ENCODE measurements at places on chromosomes 11 and 22. TPM values are rescaled to one million over a fixed set of nuclear protein-coding genes. Genes with fewer than 3 reads are reported as not detected.

CCDC73 gene
- total RNA-seq: not detected

- no peak for DNase-seq
These were observed 113.6 kb downstream of the SIK3 start for GRCh38 chr11:116984589-116984988.

- DNase-seq: no peak
These were observed 8.4 kb downstream of the SLC29A2 start for GRCh38 chr11:66363187-66363601.

DNA sequence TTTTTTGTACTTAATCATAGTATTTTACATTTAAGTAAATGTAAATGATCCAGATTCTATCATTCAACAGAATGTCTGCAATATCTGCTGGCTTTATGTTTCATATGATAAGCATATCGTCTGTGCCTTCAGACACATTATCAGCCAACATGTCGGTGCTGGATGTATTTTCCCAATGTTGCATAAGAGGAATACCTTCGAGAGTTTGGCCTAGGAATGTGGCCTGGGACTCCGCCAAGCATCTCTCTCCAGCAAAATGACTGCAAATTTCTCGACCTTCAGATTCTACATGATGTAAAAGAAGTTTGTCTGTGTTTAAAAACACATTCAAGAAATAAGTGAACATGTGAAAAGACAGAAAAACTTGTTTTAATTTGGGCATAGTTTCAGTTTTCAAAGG, 6.9 kb downstream of the BDNF start:
- no peak for DNase-seq

- no peak for DNase-seq
These were observed 189.2 kb downstream of the CSNK2A3 start for GRCh38 chr11:11163669-11164333.

- DNase-seq: no peak
These were observed 524.5 kb downstream of the NTM start for GRCh38 chr11:131894615-131895544.

LRRC55 gene
- 1.1 TPM for total RNA-seq

MSANTD4 gene
- total RNA-seq: 21.9 TPM

DNA sequence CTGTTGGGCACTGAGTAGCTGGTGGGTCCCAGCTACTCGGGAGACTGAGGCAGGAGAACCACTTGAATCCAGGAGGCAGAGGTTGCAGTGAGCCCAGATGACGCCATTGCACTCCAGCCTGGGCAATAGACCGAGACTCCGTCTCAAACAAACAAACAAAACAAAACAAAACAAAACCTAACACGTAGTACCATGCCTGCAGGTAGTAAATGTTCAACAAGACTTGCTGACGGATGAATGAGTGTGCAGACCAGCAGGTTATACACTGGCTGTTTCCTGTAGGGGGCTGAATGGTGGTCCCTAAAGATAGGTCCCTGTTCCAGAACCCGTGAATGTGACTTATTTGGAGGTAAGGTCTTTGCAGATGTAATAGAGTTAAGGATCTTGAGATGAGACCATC, 12.8 kb upstream of the MRGPRD start:
- peak; percentile 27 for DNase-seq

OR5B21 gene
- total RNA-seq: not detected

- no peak for DNase-seq
These were observed 220.7 kb downstream of the TENM4 start for GRCh38 chr11:79220171-79220570.

GRCh38 chr22:38674888-38675287, 6.9 kb upstream of the TOMM22 start:
- no peak for DNase-seq

DNA sequence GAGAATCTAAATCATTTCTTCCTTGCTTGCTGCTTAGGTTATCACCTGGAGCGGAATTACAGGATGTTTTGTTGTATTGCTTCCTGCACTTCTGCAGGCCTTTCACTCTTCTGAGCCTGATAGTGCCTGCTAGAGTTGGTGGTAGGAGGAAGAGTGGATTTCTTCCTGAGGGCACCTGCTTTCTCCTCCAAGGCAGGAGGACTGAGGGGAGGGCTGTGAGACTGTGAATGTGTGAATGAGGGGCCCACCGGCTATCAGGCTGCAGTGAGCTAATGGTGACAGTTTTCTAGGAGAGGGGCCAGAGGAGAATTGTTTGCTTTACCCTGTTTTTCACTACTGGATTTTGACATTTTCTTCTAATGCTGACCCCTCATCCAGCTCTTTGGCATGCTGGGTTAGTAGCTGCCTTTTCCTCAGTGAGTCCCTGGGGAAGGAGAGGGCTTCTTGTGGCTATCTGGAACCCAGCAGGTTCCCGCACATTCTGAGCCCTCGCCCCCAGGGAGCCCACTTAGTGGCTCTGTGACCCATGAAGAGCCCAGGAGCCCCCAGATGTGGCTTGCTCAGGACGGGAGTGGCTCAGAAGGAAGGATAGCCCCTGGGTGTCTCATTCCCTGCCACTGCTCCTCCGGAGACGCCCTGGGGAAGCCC, 39.1 kb downstream of the DIXDC1 start:
- no peak for DNase-seq

- DNase-seq: no peak
These were observed 15.6 kb upstream of the INCENP start for GRCh38 chr11:62108017-62108750.

MS4A1 gene
- not detected for total RNA-seq

MAJIN gene
- total RNA-seq: not detected

GRCh38 chr11:47270331-47271271, 668 bp downstream of the MADD start:
- peak; percentile 50 for DNase-seq

DNA sequence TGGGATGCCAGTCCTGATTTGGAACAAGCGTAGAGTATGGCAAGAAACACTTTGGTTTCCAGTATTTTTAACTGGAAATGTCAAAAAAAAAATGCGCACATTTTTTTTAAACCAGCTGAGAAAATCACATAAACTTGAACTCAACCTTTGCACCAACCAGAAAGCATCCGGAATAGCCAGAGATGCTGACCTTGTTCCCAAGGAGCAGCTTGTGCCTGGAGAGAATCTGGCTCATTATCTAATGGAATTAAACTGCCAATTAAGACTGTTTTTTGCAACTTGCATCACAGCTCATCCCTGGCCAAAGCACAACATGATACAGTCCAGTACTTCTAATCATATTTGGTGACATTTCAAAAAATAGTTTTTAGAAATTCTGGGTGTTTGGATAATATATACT, 8.4 kb upstream of the ETS1 start:
- DNase-seq: no peak

- DNase-seq: no peak
These were observed 33.4 kb downstream of the SERPIND1 start for GRCh38 chr22:20807315-20807752.

CHEK2 gene
- total RNA-seq: 74.9 TPM

CARD16 gene
- total RNA-seq: not detected

OR51M1 gene
- not detected for total RNA-seq

DNA sequence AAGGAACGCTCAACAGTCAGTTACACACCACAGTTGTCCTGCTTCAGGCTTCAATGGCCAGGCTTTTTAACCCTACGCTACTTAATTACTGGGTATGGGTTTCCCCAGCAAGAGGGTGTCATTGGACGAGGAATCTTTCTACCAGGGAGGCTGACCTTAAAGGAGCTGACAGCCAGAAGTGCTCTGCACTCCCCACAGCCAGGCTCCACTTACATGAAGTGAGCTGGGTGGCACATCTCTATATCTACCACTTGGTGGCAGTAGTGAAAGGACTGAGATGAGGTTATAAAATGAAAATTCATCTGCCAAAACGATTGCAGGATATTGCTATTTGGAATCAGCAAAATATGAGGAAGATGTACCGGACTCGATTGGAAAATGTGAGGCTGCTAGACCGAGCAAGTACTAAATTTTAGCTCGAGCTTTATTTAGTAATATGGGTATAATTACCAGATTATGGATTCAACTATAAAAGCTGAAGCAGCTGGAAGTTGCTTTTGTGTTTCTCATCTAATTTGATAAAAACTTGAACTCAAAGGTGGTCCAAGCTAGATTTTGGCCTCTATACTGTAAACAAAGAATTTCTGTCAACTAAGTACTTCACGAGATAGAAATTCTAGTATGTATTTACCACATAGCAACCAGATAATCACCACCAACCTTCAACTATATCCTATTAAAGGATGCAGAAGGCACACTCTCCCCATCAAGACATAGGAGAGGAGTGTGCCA, 53.9 kb upstream of the CEP126 start:
- no peak for DNase-seq

GRCh38 chr22:34096770-34097169, 176.5 kb upstream of the LARGE1 start:
- no peak for DNase-seq

ZNRF3 gene
- total RNA-seq: 20.6 TPM

- no peak for DNase-seq
These were observed 5.9 kb downstream of the DBX1 start for GRCh38 chr11:20154381-20154780.

DNA sequence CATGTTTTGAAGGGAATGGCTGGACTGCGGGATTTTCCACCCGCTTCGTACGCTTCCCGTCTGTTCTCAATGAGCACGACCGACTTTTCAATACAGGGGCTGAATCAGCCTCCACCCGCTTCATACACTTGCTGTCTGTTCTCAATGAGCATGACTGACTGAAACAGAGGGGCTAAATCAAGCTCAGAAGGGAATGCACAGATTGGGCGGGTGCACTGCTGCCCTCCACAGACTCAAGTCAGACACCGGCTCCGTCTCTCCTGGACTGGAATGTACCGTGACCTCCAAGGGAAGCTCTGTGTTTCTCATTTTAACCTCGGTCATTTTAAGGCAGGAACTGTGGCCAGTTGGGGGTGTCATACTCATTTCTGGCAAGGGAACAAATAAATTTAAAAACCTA, 48.5 kb downstream of the BRD1 start:
- DNase-seq: no peak

MYOD1 gene
- not detected for total RNA-seq

DNA sequence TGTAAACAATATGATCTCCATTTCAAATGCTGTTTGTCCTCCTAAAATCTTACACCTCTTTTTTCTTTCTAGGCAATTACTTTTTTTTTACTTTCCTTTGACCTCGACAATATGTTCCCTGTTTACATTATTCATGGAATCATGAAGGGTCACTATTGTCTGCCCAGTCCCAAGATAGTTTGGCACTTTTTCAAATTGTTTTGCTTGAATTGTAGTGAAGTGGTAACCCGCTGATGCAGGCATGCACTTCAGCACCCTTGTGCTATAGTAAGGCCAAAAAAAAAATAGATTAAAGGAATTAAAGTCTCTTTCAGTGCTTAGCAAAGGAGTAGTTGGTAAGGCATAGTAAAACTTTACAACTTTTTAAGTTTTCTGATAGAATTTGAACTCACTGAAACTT, 90.9 kb downstream of the PAX6 start:
- no peak for DNase-seq

DNA sequence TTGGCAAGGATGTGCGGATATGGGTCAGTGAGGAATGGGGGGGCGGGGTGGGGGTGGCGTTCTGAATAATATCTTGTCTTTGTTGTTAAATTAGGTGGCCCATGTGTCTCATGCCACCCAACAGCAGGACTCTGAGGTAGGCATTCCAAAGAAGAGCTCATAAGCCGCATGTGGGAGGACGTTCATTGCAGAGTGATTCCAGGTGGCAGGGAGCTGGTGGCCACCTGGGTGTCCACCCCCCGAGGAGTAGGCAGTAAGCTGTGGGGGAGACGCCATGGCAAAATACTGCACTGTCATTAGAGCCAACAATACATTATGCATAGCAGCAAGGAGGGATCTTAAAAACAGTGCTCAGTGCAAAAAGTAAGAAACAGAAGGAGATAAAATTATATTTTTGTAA, 14.3 kb upstream of the CAPN5 start:
- DNase-seq: no peak

MMP8 gene
- not detected for total RNA-seq

CHRNA10 gene
- total RNA-seq: 1.1 TPM

- DNase-seq: no peak
These were observed 1105.0 kb downstream of the BRD1 start for GRCh38 chr22:48722661-48723060.

GRCh38 chr11:13335319-13335718, 57.7 kb downstream of the BMAL1 start:
- peak; percentile 84 for DNase-seq

DNA sequence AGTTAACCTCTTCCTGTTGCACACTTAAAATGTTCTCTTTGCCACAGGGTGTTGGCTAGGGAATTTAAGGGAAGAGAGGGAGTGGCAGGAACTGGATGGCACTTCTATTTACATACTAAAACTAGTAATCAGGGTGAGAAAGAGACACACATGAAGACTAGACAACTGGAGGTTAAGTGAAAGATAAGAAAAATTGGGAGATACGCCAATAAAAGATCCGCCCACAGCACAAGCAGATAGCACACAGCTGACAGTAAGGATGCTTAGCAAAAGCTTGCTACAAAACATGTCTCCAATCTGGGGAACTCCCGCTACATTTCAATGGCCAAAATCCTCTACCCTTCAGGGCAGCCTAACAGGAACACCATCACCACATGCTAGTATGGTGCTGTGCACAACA, 12.8 kb downstream of the CPSF7 start:
- DNase-seq: no peak

TRIOBP gene
- 27.3 TPM for total RNA-seq

DNA sequence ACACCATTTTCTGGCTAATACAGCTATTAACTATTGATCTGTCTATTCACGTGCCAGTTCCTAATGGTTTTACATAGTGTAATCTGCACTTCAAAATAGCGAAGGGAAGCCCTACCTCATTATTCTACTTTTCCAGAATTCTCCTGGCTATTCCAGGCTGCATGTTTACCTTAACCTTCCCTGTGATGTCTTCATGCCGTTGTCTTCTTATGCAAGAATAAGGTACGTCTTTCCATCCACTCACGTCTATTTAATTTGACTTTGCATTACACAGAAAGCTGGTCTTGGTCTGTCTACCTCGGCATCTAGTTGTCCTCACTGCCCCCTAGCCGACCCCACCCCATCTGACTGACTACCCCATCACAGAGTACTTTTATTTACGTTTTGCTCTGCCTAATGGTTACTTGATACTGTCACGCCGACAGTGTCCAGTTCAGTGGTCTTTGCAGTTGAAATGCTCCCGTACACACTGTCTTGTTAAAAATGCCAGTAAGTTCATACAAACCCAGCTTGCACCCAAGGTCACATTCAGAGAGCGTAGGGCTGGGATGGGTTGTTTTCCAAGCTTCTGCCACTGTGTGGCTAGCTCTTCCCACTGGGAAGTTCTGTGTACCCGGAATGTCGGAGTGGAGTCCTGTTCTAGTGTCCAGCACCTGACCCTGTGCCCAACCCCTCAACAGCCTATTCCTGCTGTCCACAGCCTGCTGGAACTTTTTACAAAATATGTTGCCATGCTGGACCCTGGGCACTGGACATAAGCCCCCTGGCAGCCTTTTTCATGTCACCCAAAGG, 15.0 kb downstream of the NEAT1 start:
- DNase-seq: no peak

DNA sequence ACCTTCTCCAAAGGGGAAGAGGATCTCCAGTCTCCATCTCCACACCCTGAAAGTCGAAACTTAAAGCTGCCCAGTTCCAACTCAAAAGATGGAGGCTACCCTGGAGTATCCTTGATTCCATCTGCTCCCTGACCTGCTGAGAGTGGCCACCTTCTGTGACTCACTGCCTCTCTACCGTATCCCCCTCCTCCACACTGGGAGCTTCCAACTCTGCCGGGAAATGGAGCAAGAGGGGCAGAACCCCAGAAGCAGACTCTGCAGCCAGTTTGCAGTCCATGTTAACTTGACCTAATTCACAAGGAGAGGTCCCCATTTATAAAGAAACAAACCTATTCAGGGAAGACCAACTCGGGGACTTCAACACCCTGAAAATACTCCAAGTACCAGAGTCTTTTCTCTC, 22.0 kb upstream of the IRAG1 start:
- DNase-seq: no peak

DRD4 gene
- 3.4 TPM for total RNA-seq

OR4A5 gene
- total RNA-seq: not detected
